Stimulated activated CD4-positive, alpha-beta T cell treated with anti-CD3 and anti-CD28 coated beads, Interleukin-4, amount 100 ng/mL, for 48 hours (primary cell): ENCODE measurements at places on chromosomes 5 and 9.

GRCh38 chr5:133838286-133838685, 130.1 kb downstream of the C5orf15 start:
- no peak for DNase-seq

DNA sequence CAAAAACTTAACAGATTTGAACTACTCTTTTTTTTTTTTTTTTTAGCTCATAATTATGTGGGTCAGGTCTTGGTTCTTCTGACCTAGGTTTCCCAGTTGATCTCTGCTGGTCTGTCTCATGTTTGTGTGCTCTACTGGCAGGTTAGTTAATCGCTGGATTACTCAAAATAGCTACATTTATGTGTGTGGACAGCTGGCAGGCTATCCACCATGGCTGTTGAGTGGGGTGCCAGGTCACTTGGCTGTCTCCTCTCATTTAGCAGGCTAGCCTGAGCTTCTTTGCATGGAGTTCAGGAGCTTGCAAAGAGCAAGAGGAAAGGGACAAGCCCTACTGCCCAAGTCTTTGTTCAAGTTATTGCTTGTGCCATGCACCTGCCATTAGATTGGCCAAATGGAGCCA, 9.3 kb downstream of the ADCY2 start:
- no peak for DNase-seq

DNA sequence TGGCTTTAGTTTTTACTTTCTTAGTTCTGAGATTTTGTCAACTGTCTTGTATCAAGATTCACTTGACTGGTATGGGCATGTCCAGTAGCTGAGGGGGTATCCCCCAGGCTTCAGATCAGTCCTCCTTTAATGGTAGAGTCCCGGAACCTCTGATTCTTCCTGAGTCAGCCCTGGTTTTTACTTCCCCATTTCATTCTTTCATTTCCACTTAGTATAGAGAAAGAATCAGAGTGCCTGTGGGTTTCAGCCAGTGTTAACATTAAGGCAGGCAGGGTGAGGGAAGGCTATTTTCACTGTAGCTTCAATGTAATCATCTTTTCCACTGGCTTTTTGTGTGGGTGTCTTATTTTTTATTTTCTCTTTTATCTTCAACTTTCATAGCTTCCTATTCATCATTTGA, 8.3 kb upstream of the COMMD10 start:
- no peak for DNase-seq

GRCh38 chr5:90015584-90016018, 394.0 kb downstream of the CETN3 start:
- no peak for DNase-seq

DNA sequence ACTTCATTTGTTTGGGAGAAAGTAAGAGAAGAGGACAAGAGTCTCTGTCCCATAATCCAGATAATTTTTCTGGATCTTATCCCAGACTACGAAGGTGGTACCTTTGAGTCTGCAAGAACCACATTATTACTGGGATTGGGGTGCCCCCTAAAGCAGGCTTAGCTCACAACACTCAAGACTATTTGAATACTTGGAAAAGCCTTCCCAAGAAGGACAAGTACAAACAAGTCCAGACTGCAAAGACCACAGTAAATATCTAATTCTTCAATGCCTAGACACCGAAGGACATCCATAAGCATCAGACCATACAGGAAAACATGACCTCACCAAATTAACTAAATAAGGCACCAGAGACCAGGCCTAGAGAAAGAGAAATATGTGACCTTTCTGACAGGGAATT, 40.2 kb upstream of the TMED7 start:
- DNase-seq: no peak

- DNase-seq: no peak
Observed at GRCh38 chr9:34035656-34036055, 13.0 kb downstream of the UBAP2 start.

GRCh38 chr5:112121258-112121657, 297.8 kb downstream of the EPB41L4A start:
- DNase-seq: no peak

DNA sequence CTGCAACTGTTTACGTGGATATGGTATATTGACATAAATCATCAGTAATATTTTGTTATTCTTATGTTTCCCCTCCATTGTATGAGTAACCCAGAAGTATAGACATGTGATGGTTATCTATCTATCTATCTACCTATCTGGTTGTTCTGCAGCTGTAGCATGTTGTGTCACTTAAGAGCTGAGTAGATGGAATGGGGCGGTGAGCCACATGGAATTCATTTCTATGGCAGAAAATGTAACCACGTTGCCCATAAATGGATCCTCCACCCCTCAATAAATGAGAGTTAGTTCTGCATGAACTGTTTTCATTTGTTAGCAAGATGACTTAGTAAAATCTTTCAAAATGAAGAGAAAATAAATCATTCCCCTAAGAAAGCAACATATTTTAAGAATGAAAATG, 553.2 kb downstream of the MAT2B start:
- DNase-seq: no peak

GRCh38 chr5:74212336-74212735, 428.2 kb downstream of the ENC1 start:
- no peak for DNase-seq

- DNase-seq: no peak
Observed at GRCh38 chr5:31157720-31158119, 35.8 kb upstream of the CDH6 start.

- DNase-seq: no peak
Observed at GRCh38 chr9:125701351-125701750, 5.7 kb downstream of the MAPKAP1 start.

DNA sequence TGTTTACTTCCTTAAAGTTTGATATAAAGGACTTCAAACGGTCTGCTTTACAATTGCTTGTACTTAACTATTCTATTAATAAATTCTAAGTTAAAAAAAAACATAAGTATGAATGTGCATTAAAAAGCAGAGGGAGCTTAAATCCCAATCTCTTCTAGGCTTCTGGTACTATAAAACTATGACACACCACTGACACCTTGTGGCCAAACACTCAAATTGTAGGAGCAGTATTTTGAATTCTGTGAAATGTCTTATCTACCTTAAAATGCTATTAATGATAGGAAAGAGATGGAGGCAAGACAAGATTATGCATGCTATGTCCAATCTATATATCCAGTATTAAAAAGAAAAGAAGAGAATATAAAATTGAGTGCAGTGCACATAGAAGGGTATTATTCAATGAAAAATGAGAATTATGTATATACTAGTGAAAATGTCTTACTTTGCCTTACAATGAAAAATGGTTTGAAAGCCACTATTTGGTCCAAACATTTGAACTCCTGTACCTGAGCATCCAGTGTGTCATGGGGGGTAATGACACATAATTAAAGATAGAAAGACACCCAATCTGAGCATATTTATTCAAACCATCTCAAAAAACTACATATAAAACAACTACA, 87.6 kb downstream of the ERP44 start:
- DNase-seq: peak; percentile 11

DNA sequence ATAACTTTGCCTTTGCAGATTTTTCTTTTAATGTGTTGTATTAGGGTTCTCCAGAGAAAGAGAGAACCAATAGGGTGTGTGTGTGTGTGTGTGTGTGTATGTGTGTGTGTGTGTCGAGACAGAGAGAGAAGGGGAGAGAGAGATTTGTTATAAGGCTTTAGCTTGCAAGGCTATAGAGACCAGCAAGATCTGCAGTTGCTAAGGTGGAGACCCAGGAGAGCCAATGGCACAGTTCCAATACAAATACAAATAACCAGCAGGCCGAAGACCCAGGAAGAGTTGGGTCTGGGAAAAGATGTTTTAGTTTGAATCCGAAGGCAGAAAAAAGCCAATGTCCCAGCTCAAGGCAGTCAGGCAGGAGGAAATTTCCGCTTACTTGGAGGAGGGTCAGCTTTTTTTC, 23.0 kb downstream of the TMOD1 start:
- no peak for DNase-seq

DNA sequence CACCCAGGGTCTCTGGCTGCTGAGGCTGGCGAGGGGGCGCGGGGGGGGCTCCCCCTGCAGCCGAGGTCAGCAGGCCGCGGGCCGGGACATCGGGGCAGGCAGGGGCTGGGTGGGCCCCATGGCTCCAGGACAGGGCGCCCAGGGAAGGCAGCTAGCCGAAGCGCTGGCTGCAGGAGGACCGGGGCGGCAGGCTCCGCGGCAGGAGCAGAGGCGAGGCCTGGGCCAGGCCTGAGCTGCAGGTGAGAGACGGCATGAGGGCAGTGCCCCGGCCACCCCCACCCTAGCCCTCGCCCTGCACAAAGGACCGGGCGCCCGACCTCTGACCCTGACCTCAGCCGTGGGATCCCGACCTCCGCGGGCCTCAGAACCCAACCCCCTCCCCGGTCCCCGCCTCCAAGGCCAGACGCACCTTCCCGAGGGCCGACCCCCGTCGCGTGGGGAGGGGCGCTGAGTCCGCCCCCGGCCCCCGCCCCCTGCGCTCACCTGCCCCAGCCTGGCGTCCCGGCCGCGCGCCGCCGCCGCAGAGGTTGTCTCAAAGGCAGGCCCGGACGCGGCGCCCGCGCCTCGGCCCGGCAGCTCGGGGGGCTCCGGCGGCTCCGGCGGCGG, 431 bp downstream of the RNF208 start:
- DNase-seq: no peak
